GF-D8 (cell line): ENCODE measurements at places on chromosomes 1 and 21.

- DNase-seq: no peak
Measured at GRCh38 chr1:84377480-84378095, 20.7 kb upstream of the DNASE2B start.

GRCh38 chr1:3164671-3165070 is 95.7 kb downstream of the PRDM16 start:
- DNase-seq: no peak

GRCh38 chr1:16235944-16236510 is 956 bp downstream of the CPLANE2 start:
- DNase-seq: peak; percentile 59

GRCh38 chr1:67314696-67315095 is 7.0 kb downstream of the IL12RB2 start:
- no peak for DNase-seq

GRCh38 chr21:34362136-34362444 is 1.7 kb upstream of the KCNE2 start:
- DNase-seq: no peak

GRCh38 chr21:44259082-44259705 is 2.5 kb downstream of the DNMT3L start:
- no peak for DNase-seq

- no peak for DNase-seq
Measured at GRCh38 chr1:69163241-69163640, 404.5 kb upstream of the LRRC7 start.

- DNase-seq: no peak
Measured at GRCh38 chr1:166601650-166602278, 237.5 kb upstream of the POGK start.

- no peak for DNase-seq
Measured at GRCh38 chr1:243499711-243500110, 243.9 kb downstream of the SDCCAG8 start.

GRCh38 chr21:14245711-14246110 is 29.8 kb downstream of the RBM11 start:
- DNase-seq: no peak
